ENCODE measurements at places on chromosomes 6 and 20. TPM values are rescaled to one million over a fixed set of nuclear protein-coding genes. Genes with fewer than 3 reads are reported as not detected.

- no peak for DNase-seq
Observed at GRCh38 chr6:45597424-45597823, 219.7 kb upstream of the SUPT3H start.

TDP2 gene
- total RNA-seq, result 26.6 TPM

- DNase-seq, result no peak
Observed at GRCh38 chr6:43911354-43912115, 141.5 kb downstream of the VEGFA start.

QKI gene
- total RNA-seq, result 189 TPM

DNA sequence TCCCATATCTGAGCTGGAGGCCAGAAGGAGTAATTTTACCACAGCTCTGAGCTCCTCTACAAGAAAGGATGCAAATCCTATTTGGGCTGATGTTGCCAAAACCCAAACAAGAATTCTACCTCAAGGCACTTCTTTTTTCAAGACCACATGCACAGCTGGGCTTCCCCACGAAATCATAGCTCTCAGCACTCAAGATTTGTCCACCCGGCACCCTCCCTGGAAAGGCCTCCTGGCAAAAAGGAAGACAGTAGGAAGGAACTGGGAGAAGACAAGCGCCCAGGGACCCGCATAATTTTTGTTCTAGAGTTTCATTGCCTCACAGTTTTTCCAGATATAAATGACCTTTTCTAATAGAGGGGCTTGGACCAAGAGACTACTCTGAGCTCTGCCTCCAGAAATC is 90.5 kb downstream of the BANF2 start:
- DNase-seq, result no peak

GRCh38 chr6:158799051-158799792 is 19.9 kb downstream of the EZR start:
- DNase-seq, result no peak

DNA sequence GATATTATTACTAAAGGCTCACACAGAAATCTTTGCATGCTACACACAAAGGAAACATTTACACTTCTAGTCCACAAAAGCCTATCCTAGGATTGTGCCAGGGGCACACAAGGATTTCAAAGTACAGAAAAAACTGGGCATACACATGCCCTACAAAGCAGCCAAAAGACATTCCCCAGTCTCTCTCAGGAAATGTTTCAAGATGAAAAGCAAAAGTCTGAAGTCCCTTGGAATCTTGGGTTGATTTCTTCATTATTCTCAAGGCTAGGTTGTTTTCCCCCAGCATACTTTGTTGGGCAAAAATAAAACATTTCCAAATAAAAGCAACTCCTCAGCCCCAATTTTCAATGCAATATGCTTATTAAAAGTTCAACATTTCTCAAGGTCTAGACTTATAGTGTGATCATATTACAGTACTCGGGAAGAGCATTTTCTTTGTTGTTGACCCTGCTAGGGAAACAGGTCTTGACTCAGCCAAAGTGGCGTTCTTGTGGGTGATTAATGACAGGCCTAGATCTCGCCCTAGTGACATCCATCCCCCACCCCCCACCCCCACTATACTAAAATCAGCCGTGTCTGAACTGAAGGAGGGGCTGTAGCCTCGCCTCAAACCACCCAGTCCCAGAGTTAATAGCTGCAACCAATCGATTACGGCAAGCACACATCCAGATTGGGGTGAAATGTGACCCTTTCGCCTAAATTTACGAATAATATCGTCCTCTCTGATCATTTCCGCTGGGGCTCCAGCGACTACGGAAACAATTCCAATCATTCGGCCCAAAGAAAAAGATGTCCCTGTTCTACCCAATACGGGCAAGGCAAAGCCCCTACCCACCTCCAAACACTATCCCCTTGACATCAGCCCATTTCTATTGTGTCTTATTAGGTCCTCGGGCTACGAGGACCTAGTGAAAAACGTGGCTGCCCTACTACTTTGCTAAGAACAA is 1.4 kb downstream of the AKIRIN2 start:
- DNase-seq, result no peak

DNA sequence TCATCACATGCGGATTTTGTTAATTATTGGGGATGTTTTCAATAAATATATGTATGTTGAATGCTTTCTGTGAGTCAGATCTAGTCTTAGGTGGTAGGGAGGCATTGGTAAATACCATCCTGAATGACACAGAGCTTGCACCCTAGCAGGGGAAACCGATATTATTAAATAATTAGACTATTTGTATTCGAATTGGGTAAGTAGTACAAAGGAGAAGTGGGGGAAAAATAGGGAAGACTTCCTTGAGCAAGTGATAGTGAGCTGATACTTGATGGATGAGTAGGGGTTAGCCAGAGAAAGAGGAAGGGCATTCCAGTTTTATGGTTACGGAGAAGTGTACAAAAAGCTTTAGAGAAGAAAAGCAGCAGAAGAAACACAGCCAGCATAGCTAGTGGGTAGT is 1.5 kb downstream of the RIOK1 start:
- no peak for DNase-seq

MAN1A1 gene
- 11.0 TPM for total RNA-seq

- DNase-seq, result no peak
Observed at GRCh38 chr6:40152701-40153436, 218.6 kb upstream of the MOCS1 start.

VSTM2L gene
- 0.46 TPM for total RNA-seq

- DNase-seq, result no peak
Observed at GRCh38 chr6:133394630-133395029, 153.5 kb downstream of the EYA4 start.
